SW 1271 (cell line): ENCODE measurements at places on chromosomes 1 and 21.

- no peak for DNase-seq
Measured at GRCh38 chr1:174964261-174964971, 35.3 kb upstream of the CACYBP start.

- DNase-seq, result no peak
Measured at GRCh38 chr1:222372221-222372620, 175.7 kb downstream of the HHIPL2 start.

- no peak for DNase-seq
Measured at GRCh38 chr1:56867491-56867890, 12.9 kb downstream of the C8A start.

GRCh38 chr1:59926381-59927123 lies at the start of gene CYP2J2:
Gene CYP2J2, minus strand, starts transcription at chr1:59926773. Its CDS starts 27 bp downstream, at chr1:59926746.
- no peak for DNase-seq

DNA sequence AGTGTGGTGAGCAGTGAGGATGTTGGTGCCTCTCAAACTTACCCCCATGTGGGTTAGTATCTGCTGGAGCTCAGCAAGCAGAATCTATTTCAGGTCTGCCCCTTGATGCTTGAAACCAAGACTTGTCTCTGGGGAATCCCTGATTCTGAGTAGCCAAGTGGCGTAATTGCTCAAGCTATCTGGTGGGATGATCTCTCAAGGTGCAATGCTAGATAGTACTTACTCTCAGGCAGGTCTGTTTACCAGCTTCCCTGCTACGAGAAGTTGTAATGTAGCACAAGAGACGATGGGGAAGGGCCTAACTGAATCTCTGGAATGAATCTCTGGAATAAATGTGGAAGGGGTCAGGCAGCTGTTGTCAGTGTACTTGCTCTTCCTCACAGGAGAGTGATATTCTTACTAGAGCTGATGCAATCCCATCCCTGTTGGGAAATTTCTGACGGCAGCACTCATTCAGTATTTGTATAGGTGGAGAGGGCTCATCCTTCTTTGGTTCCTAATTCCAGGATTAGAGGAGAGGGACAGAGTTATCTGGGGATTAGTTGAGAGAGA lies 65.4 kb downstream of the MACF1 start:
- no peak for DNase-seq

DNA sequence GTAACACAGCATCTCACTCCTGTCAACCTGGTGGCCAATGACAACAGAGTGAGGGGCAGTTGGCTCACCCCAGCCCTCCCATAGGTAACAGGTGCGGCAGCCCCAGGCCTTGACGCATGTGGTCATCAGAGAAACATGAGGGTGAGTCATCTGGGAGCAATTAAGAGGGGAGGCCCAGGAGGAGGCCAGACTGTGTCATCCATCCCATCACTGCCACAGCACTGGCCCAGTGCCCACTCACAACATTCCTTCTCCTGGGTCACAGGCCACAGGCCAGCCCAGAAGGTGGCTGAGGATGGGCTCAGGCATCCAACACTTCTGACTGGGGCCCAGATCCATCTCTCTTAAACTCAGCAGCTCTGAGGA lies 17.1 kb downstream of the TEX35 start:
- peak; percentile 56 for DNase-seq

DNA sequence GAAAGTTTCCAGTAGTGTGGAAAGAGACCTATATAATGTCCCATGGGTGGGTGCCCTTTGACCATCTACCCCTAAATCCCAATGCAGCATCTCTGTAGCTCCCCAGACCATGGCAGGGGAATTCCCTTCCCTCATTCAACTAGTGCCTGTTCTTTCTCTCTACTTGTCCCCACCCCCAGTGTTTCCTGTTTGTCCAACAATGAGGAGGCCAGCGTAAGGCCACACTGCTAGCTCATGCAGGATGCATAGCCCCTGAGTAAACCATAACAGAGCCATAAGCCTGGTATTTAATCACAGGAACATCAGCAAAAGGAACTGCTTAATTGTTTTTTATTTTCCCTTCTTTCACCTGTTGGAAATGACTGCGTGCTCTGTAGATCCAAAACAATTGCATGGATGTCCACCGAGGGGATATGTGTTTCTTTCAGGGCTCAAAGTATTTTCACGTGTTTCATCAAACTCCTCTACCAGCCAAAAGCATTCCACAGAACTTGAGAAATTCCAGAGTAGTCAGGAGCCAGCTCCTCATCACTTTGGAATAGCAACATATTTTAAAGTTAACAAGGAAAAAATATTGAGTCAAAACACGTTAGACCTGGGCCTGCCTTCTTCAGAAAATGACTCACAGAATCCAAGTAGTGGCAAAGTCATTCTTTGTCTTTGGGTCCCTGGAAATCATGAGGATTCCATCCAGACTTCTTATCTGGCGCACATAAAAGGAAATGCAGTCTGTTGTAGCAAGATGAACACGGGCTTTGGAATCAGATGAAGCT lies 162.5 kb upstream of the SGIP1 start:
- DNase-seq, result no peak

GRCh38 chr1:17061892-17062291 lies 8.1 kb upstream of the SDHB start:
- DNase-seq, result no peak

DNA sequence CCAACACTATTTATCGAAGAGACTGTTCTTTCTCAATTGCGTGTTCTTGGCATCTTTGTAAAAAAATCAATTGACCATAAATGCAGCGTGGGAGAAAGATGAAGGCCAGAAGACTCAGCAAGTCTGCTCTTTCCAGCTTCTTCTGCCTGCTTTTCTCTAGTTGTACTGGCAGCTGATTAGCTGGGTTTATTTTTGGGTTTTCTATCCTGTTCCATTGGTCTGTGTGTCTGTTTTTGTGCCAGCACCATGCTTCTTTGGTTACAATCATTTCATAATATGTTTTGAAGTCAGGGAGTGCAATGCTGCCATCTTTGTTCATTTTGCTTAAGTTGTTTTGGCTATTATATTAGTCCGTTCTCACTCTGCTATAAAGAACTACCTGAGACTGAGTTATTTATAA lies 201.8 kb upstream of the B3GALT2 start:
- no peak for DNase-seq

DNA sequence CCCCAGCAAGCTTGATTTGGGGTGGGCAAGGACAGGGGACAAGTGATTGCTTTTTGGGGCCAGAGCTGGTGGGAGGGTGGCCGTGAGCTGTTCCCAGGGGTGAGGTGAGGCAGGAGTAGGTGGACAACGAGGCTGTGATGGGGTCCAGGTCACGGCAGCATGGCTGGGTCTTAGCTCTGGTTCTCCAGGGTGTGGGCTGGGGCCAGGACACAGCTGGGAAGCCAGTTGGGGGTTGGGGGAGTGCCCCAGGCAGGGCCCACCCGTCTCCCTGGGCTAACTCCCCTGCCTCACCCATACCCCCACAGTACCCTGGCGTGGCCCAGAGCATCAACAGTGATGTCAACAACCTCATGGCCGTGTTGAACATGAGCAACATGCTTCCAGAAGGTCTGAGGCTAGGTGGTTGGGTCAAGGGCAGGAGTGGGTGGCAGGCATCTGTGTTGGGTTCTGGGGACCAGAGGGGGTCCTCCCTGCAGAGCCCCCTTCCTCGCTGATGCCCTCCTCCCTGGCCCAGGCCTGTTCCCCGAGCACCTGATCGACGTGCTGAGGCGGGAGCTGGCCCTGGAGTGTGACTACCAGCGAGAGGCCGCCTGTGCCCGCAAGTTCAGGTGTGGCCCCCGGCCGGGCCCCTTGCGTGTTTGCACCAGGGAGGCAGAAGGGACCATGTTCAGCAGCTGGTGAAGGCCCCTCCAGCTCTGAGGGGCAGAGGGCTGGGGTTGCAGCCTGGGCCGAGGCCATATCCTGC lies 43.3 kb downstream of the COQ8A start:
- DNase-seq, result no peak

GRCh38 chr1:204731509-204731908 lies 46.0 kb upstream of the LRRN2 start:
- no peak for DNase-seq

DNA sequence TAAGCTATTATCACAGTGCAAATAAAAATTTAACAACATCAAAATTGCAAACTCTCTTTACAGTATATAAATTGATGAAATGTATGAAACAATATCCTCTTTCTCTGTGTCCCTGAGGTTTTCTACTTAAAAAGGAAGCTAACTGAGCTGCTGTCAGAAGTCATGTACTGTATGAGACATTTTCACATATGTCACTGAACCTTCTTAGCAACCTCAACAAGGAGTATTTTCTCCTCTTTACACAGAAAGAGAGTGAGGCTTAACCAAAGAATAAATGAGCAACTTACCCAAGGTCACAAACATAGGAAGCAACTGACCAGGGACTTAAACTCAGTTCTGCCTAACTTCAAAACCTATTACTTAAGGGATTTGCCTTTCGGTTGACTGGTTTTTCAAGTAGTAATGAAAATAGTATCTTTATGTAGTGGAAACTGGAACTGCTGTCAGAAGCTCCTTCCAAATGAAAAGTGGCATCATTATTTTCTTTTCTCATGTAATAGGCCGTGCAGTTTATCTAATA lies 288.9 kb downstream of the LRRIQ3 start:
- no peak for DNase-seq

GRCh38 chr1:87449348-87449963 lies 120.8 kb downstream of the LMO4 start:
- no peak for DNase-seq

- no peak for DNase-seq
Measured at GRCh38 chr1:53536606-53537005, 77.4 kb downstream of the DMRTB1 start.

DNA sequence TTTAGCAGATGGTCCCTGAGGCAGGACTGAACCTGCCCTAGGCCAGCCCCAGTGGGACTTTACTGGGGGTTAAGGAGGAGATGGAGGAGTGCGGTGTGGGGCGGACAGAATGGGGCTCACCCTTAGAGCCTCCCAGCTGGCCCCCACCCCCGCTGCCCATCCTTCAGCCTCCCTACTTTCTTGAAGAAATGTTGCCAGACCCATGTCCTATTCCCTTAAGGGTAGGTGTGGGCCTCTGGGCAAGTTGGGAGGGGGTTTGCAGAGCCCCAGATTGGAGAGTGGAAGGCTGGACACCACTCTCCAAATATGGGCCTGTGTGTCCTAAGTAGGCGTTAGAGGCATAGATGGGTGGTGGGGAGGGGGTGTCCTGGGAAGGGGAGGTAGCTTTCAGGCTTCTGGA lies 19.2 kb upstream of the EPS8L3 start:
- no peak for DNase-seq

DNA sequence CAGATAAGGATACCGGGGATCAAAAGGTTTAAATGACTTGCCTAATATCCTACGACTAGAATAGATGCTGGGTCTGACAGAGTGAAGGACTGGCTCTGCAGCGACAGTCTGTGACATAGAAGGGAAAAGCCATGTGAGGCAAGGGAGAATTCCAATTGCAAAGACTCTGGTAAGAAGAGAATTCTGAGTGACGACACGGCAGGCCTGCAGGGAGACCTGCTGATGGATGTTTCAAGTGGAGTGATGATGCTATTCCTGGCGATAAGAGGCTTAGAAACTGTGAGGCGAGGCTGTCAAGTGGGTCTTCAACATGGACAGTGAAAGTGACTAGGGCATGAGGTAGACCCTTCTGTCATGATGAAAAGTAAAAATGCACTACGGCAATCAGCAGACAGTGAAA lies 176.6 kb upstream of the PBX1 start:
- DNase-seq, result no peak

- no peak for DNase-seq
Measured at GRCh38 chr1:150149271-150150132, at the start of gene PLEKHO1. Gene PLEKHO1, plus strand, starts transcription at chr1:150149916. Its CDS starts 342 bp downstream, at chr1:150150258.

- DNase-seq, result no peak
Measured at GRCh38 chr21:45548711-45549491, 6.7 kb upstream of the SLC19A1 start.

DNA sequence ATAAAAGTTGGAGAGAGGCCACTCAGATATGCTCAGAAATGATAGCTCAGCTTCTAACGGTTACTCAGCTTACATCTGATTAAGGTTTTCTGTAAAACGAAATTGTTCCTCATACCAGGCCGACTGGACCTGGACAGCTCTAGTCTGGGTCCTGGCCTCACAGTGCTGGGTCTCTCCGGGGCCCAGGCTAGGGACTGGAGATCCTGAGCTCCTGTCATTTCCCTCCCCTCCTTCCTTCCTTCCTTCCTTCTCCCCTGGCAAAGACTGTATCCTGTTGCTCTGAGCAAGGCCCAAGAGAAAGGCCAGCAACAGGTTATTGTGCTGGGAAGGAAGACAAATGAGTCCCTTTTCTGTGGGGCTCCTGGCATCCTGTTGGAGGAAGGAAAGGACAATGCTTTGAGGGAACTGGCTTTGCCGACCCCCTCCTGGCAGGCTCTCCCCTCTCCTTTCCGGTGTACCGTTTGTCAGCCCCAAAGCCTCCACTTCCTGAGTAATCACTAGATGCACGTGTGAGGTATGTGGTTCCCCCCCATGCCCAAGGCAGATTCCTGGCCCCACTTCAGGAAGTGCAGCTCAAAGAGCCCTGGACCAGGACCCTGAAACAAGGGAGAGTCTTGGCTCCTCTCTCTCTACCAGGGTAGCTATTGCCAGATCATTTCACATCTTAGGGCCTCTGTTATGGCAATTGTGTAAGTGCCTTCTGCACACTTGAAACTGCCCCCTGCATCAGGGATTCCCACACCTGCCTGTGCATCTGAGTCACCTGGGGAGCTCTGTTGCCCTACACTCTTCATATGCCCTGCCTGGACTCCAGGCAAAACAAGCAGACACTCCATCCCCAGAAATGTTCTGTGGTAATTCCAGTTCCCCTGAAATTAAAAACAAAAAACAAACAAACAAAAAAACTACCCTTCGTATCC lies 212.7 kb upstream of the FGGY start:
- DNase-seq, result no peak

DNA sequence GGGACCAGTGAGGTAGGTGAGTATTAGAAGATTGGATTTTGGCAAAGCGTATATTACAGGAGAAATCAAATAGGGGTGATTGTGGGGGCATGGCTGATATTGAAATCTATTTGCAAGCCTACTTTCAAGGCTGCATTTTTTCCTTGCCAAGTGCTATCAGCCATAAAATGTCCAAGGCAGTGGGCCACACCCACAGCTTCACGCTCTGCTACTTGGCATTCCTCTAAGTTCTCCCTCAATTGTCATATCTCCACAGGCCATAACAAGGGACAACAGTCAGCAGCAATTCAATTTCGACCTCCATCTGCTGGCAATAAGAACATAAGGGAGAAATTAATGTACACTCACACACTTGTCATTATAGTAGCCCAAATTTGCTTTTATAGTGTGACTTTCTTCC lies 667.1 kb upstream of the PKN2 start:
- no peak for DNase-seq

- DNase-seq, result no peak
Measured at GRCh38 chr1:151739590-151740355, 18.5 kb downstream of the RIIAD1 start.
